ENCODE measurements at places on chromosomes 6 and 20.

DNA sequence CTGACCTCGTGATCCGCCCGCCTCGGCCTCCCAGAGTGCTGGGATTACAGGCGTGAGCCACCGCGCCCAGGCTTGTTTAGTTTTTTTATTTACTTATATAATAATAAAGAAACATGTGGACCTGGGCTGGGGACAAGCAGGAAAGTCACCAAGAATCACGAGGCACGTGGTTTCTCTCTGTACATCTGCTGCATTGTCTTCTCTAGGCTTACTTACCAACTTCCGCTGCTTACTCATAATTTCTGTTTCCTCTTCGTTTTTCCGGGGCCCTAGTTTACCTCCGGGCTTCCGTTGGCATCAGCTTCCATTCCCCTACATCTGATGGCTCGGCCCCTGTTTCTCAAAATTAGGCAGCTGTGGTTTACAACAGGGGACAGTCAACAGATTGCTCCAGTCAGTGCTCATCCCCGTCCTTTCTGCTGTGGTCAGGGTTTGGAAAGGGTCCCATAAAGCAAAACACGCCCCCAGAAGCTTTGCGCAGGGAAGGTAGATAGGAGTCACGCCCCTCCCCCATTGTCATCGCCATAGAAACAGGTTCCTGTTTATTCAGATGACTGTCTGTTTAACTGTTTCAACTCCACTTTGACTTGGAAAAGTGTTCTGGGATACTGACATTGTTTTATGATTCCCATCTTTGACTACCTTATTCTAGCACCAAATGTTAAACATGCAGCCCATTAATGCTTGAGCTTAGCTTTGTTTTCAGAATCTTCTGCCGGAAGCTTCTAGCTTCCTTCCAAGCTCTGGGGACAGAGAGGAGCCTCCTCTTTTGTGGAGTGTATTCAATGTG lies 31.9 kb upstream of the TXLNB start:
- DNase-seq: peak; percentile 14

DNA sequence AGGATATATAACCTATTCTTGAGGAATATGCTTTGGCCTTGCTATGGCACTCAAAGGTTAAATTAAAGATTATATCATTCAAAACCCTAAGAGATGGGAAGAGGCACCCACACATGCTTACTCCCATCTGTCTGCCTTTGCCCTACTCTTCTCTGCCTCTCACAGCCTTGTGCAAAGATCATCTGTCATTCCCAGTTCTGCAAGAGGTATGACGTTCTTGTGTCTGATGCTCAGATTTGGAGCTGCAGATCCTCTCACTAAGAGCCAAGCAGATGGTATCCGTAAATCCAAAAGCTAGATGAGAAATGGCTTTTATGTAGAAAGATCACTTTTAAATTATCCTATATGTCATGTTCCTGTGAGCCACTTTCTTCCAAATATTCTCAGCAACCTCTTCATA lies 112.0 kb downstream of the GPR63 start:
- no peak for DNase-seq

DNA sequence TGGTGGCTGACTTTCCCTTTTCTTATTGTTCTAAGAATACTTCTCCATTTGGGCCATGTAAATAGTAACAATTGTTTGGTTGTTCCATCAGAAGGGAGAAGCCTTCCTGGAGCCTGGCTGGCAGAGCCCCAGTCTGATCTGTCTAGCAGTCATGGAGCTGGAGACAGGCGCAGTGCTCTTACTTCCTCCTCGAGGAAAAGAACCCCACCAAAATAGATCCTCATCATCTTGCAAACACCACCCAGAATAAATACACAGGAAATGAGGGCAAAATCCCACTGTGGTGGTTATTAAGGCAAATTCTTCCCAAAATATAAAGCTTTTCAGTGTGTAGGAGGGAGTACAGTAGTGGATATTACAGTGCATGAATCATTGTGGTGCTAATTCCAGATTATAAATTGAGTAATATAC lies 195.1 kb upstream of the SGK1 start:
- no peak for DNase-seq

- DNase-seq: no peak
These were observed 6.0 kb downstream of the NUS1 start for GRCh38 chr6:117681162-117681741.

DNA sequence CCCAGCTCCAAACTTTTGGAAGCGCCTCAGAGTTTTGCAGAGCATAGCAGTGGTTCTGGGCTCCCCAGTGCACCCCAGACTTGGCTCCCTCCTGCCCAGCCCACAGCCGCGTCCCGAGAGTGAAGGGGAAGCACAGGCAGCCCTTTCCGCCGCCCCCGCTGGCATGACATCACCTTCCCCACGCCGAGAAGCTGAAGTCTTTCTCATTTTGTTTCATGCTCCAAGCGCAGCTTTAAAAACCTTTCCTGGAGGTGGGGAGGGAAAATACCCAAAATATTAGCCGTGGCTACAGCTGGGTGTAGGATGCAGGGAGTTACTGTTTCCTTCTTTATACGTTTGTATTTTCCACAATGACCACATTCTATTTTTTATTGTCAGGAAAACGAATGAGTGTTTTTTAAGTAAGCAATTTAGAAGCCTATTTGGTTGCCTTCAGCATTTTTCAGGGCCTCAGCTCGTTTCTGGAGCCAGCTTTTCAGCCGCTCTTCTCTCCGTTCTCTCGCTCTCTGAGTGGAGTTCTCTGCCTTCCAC lies 72.9 kb downstream of the SNX5 start:
- DNase-seq: peak; percentile 46

DNA sequence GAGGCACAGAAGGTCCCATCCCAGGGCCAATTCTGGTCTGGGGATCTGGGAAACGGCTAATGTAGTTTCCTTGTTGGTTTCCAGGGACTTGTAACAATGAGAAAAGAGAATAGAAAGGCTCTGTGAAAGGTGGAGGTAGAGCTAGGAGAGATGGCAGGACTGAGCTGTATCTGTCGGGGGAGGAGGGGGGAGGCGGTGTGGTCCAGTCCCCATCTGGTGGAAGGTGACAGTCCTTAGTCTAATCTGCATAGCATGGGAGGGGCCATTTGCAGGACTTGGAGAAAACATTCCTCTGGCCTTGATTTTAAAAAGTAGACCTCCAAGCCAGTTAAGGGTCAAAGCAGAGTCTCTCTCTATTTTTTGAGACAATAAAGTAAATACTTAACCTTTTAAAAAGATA lies 137.1 kb downstream of the DNAH8 start:
- no peak for DNase-seq

GRCh38 chr6:89976694-89977020 lies 82.4 kb downstream of the GJA10 start:
- no peak for DNase-seq

DNA sequence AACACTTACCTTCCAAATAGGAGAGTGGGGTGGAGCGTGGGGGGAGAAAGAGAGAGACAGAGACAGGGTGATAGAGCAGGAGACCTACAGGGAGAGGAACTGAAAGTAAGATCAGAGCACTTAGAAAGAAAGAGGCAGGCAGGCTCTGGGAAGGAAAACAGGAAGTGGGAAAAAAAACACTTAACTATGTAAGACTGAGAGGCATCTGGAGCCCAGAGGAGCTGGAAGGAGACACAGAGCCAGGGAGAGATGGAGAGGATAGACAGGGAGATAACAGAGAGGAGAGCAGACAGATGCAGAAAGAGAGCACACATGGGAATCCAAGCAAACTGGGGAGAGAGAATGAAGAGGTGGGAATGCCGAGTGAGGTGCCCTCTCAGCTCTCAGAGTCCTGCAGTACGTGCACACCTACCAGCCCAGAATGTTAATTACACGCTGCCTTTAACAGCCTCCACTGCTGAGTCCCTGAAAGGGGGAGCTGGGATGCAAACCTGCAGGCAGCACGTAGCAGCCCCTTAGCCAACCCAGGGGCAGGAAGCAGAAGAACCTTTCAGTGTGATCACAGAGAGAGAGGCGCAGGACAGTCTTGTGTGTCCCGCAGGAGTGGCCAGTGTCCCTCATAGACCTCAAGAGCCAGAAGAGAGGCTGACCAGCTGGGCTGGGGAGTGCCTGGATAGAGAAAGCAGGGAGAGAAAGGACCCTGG lies 132.7 kb upstream of the LRFN2 start:
- DNase-seq: peak; percentile 21

DNA sequence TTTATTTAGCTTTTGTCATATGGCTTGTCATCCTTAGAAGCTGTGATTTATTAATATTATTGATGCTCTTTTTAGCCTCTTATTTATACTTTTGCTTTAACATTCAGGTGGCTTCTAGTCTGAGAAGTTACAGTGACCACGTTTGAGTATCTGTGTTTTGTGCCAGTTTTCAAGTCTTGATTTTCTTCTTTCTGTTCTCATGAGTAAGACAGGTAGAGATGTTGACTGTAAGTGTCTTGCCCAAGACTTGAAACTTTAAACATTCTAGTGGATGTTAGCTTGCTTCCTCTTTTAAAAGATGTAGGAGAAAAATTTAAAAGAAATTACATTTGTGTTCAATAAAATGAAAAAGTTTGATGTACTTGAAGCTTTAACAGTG lies 122.6 kb downstream of the LRRC1 start:
- DNase-seq: no peak

- DNase-seq: no peak
These were observed 13.0 kb downstream of the PIM1 start for GRCh38 chr6:37182736-37183590.

DNA sequence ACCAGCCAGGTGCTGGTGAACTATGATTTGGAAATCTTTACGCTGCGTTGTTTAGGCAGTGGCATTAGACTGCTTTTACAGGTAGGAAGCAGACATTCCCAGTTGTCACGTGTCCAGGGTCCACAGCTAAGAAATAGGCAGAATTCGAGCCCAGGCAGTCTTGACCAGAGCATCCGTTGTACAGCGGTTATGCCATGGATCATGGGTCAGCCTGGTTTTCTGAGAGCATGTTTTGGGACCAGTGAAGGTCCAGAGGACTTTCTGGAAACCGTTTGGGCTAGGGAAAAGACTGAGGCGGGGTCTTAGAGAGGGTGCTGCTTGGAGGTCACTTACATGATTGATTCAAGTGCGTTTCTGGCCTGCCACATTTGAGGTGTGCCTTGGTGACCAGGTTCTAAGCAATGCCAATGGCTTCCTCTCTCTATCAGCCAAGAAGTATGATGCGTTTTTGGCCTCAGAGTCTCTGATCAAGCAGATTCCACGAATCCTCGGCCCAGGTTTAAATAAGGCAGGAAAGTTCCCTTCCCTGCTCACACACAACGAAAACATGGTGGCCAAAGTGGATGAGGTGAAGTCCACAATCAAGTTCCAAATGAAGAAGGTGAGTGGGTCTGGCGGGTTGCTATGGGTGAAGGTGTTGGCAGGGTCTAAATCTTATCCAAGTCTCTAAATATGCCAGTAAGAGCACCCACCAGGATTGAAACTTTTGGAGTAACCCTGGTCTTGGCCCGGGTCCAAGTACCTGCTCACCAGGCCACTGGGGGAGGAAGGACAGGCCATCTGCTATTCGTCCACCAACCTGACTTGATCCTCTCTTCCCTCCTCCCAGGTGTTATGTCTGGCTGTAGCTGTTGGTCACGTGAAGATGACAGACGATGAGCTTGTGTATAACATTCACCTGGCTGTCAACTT lies 1.8 kb downstream of the RPL10A start:
- no peak for DNase-seq

- no peak for DNase-seq
These were observed 838.4 kb downstream of the DHX35 start for GRCh38 chr20:39800548-39800947.

GRCh38 chr20:63035603-63036185 lies 28.9 kb upstream of the BHLHE23 start:
- DNase-seq: no peak

DNA sequence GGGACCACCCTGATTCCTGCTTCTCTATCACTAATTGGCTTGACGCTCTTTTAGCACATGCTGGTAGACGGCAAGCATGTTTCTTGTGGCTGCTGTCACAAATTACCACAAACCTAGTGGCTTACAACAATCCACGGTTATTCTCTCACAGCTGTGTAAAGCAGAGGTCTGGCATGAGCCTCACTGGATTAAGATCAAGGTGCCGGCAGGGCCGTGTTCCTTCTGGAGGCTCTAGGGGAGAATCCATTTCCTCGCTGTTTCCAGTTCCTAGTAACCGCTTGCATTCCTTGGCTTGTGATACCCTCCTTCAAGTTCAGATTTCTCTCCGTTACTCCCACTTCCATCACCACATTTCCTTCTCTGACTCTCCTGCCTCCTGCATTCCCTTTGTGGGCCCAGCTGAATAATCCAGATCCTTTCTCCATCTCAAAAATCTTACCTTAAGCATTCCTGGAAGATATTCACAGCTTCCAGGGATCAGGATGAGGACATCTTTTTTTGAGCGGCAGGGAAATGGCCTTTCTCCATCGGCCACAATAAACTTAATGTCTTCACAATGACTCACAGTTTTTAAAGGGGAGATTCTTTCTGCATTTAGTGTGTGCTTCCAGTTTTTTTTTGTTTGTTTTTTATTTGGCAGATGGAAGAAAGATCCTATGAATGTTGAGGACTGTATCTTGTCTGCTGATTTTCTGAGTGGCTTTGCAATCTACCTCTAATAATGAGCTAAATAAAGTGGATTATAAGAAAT lies 39.9 kb downstream of the BMP6 start:
- DNase-seq: peak; percentile 20

- no peak for DNase-seq
These were observed 32.1 kb upstream of the PNRC1 start for GRCh38 chr6:89048288-89048923.

GRCh38 chr20:4559106-4559505 lies 162.6 kb upstream of the PRND start:
- DNase-seq: no peak

DNA sequence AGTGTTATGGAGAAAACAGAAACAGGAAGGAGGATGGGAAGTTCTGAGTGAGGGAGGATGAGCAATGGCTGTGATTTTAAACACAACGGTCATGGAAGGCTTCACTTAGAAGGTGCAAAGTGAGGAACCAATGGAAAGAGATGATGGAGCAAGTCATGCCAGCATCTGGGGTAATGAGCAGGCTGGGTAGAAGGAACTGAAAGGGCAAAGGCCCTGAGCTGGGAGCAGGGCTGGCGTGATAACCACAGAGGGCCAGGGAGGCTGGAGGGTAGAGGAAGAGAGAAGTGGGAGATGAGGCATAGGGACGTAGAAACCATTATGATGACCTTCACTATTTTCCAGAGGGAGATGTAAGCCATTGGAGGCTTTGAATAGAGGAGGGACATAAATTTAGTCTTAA lies 43.6 kb downstream of the NHLRC1 start:
- DNase-seq: no peak

DNA sequence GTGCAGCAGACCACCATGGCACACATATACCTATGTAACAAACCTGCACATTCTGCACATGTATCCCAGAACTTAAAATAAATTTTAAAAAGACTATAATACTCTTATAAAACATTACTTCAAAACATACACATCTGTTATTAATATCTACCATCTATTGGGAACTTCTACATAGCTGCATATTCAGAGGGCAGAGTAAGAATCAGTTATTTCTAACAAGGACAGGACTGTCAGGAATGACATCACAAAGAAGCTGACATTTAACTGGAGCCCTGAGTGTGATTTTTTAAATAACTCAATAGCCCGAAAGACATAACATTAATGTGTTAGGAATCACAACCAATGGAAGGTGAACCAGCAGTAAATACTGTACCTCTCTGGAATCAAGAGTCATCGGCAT lies 276.7 kb upstream of the ECI2 start:
- DNase-seq: no peak

DNA sequence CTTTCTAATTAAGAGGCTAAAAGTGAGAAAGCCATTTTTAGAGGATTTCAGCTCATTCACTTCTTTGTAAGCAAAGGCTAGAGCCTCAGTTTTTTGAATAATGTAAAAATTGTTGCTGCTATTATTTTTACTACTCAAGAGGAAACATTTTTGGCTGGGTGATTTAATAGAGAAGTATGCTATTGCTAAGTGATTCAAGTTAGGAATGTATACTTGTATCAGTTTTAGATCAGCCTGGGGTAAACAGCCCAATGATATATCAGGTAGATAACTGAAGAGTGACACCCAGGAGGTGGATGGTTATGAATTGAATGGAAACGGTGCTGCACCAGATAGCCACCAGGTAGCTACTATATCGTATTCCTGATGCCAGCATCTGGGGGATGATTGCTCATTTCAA lies 9.2 kb downstream of the QKI start:
- no peak for DNase-seq
